Naive thymus-derived CD4-positive, alpha-beta T cell (primary cell): ENCODE measurements at places on chromosomes 3 and 15.
A peak's percentile ranks its signal among the peaks of the same experiment; 100 is the strongest.

DNA sequence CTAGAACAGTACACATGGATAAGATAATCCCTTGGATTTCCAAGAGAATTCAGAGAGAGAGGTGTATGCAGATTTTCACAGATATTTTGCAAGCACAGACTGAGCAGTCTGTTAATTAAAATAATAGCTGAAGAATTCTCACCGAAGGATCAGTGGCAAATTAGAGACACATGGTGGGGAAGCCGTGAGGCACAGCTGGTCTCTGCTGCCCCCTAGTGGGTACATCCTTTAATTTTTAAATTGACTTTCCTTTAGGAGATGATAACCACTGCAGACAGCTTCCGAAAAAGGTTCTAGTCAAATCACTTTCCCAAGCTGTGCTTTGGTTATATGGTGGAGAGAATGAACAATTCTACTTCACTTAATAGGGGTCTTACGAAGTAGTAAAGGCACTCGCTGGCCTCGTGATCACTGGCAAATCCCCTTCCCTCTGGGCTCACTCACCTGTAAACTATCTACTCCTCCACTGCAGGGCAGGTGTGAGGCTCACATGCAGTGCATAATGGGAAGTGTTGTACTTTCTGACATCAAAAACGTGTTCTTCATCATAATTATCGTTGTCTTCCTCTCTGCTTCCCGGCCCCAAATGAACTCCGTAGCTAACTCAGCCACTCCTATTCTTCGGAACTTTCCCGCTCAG lies 19.5 kb downstream of the MESD start:
- DNase-seq, result peak; percentile 60

DNA sequence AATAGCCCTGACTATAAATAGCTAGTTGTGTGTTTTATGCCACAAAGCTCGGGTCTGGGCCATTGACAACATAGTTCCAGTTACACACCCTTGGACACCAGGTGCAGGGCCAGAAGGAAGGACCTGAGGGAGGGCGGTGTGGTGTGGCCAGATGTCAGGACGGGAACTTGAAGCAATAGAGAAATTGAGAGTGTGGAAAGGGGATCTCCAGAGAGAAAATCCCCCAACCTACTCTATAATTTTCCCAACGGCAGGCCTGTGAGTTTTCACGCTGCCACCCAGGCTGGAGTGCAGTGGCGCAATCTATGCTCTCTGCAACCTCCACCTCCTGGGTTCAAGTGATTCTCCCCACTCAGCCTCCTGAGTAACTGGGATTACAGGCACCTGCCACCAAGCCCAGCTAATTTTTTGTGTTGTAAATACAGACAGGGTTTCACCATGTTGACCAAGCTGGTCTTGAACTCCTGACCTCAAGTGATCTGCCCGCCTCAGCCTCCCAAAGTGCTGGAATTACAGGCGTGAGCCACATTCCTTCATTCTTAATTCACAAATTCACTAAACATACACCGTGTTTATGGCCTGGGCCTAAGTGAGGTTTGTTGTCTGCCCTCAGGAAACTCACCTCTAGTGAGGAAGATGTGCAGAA lies 70.8 kb upstream of the KLF13 start:
- no peak for DNase-seq

DNA sequence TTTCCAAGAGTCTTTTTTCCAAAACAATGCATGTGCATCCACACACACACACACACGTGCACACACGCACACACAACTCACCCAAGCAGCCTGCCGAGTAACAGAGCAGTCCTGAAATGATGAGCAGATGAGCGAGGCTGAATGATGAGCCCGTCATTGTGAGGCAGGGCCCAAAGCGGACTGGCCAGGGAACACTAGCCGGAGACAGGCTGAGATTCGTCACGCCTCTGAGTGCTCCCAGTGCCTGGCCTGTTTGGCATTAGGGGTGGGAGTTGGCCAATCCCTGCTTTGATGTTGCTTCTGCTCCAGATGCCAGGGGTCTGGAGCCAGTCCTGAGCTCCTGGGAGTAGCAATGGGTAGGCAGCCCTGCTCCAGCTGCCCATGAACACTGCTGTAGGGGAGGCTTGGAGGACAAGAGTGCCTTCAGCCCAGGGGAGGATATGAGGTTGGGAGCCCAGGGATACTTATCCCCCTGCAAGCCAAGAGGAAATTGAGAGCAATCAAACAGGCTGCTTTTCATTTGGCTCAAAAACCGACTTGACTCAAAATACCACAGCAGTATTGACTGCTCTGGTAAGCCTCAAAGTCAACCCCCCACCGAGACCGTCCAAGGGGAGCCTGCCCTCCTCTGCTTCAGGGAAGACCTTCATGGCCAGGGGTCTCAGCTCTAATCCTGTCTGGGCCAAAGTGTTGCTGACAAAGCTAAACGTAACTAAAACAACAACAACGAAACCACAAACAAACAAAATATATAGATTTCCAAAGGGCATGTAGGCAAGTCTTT lies 22.9 kb downstream of the COLQ start:
- DNase-seq, result no peak

DNA sequence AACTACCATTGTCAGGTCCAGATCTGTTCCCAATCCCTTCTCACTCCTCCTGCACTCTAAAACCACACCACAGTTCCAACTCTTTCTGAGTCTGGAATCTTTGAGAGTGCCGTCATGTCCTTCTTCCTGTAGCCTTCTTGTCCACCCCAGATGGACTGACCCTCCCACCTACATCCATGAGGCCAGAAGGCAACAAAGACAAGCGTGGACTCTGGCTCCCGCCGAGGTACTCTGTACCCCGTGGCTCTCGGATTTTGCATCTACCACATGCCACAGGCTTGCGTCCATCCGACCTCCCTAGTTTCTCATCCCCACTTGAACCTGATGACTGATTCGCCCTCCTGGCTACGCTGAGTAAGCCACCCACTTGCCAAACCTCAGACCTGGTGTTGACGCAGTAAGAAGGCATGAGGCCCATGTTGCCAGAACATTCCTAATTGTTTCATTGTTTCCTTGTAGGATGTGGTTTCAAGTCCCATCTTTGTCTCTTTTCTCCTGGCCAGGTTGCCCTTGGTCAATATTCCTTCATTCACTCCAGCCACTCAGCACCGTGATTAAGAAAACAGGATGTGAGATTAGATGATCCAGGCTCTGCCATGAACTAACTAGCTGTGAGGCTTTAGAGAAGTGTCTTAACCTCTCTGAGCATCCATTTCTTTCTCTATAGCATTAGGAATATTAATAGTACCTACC lies 1.1 kb upstream of the ZBTB38 start:
- no peak for DNase-seq

DNA sequence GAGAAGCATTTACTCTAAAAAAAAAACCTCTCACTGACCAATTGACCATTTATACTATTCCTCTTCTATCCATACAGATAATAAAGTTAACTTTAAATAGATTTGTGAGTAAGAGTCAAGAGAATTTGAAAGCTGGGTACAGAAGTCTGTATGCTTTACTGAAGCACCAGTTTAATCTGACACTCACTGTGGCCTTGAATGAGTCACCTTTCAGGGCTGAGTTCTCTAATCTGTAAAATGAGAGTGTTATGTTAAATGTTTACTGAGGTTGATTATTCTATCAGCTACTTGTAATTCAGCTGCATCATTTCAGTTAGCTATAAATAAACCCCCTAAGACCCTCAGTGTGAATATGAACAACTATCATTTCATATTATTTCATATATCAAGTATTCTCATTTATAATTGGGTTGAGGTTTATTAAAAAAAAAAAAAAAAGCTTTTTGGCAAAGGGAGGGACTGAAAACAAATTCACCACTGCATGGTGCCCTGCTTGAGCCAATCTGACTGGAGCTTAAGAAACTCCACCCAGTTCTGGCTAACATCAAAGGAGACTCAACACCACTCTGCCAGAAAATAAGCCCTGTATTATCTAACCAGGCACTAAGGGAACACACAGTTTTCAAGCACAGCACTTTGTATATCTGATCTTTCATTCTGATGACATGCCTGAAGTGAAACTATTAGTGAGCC lies 2.8 kb downstream of the MAP4 start:
- no peak for DNase-seq

GRCh38 chr3:151611419-151611818 lies 122.3 kb upstream of the AADACL2 start:
- no peak for DNase-seq

GRCh38 chr3:4776980-4777581 lies 202.2 kb upstream of the BHLHE40 start:
- no peak for DNase-seq

GRCh38 chr15:45919806-45920205 lies 285.0 kb downstream of the SQOR start:
- DNase-seq, result no peak

- DNase-seq, result no peak
Observed at GRCh38 chr3:108076564-108076963, 14.3 kb downstream of the CD47 start.

DNA sequence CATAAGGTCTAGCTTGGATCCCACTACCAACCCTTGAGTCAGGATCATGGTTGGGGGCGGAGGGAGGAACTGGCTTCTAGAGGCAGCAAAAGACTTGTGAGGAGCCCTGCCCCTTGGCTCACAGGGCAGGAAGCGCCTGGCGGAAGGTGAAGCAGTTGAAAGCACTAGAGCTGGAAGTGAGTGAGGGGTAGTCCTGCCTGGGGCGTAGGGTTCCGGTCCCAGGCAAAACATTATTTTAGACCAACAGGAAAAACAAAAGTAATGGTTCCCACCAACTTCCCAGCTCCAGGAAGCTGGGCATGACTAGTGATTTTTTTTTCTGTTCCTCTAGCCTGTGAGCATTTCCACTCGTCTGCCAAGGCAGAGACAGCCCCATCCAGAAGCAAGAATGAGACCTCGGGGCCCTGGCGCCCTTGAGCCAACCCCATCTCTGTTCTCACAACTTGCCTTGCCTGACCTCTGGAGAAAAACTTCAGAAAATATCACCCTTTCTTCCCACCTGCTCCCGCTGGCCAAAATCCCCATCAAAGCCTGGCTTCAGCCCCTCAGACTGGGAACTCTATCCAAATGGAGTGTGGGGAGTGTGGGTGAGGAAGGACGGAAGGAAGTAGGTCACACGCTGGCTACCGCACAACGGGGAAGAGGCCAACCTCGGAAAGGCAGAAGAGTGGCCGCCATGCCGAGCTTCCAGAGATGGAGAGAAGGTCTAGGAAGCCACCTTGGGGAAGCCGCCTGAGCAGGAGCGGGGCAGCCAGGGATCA lies 57.5 kb downstream of the RBPMS2 start:
- DNase-seq, result no peak

- peak; percentile 46 for DNase-seq
Observed at GRCh38 chr3:136818191-136818768, 646 bp upstream of the SLC35G2 start.

DNA sequence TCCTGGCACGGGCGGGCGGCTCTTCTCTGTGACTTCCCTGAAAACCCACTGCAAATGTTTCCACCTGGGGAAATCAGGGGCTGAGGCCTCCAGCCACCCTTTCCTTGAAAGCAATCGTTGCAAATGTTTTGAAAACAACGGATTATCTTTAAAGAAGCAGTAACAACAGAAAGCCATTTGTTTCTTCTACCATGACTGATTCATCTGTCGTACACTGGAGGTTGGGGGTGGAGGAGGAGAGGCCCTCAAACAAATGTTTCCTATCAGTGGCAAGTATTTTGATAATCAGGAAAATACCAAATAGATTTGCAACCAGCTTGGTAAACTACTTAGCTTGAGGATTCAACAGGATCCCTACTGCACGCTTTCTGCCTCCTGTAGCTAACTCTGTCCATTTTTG lies 114.9 kb downstream of the PDZRN3 start:
- no peak for DNase-seq

DNA sequence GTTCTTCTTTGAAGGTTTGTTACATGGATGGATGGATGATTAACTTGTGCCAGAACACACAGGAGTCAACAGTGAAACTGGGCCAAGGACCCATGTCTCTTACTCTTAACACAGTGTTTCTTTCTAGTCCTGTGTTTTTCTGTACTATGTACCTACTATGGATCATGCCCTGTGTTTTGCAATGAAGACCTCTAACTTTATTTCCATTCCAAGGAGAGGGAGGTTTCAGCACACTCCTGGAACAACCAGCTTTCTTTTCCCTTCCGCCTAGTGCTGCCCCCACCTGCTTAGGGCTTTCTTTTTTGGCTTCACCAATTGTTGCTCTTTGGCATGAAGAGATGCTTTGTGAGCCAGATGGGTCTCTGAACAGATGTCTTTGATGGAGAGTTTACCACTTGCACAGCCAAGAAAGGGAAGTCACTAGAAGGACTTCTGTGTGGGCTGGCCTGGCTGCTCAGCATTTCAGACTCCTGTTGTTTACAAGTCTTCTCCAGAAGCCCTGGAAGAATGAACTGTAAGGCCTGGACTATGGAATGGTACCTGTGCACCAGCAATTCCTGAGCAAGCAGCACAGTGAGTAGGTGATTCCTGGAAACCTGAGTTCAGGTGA lies 44.5 kb downstream of the SNAPC5 start:
- DNase-seq, result no peak

DNA sequence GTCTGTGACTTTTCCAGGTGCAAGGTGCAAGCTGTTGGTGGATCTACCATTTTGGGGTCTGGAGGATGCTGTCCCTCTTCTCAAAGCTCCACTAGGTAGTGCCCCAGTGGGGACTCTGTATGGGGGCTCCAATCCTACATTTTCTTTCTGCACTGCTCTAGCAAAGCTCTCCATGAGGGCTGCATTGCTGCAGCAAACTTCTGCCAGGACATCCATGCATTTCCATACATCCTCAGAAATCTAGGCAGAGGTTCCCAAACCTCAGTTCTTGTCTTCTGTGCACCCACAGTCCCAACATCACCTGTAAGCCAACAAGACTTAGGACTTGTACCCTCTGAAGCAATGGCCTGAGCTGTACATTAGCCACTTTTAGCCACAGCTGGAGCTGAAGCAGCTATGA lies 694.5 kb upstream of the BCHE start:
- no peak for DNase-seq

DNA sequence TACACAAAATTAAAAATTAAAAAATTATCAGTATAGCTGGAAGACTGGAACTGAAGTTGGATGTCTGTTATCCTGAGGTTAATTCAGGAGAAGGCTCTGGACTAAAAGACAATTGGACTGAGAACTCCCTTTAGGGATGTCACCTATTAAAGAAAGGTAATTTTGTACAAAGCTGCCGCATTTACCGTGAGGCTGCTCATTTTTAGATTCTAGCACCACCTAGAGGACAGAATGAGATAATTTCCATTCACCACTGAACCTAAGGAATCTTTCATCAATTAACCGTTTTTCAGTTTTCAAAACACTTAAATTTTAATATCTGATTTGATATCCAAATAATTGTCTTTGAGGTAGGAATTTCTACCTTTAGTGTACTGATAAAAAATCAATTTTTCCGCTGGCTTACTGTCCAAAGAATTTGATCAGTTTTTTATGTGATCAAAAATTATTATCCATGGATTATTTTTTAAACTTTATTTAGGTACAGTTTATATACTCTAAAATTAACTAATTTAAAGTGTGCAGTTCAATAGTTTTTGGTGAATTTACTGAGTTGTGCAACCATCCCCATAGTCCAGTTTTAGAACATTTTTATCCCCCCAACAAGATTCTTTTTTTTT lies 106.7 kb upstream of the TNIK start:
- DNase-seq, result peak; percentile 61

DNA sequence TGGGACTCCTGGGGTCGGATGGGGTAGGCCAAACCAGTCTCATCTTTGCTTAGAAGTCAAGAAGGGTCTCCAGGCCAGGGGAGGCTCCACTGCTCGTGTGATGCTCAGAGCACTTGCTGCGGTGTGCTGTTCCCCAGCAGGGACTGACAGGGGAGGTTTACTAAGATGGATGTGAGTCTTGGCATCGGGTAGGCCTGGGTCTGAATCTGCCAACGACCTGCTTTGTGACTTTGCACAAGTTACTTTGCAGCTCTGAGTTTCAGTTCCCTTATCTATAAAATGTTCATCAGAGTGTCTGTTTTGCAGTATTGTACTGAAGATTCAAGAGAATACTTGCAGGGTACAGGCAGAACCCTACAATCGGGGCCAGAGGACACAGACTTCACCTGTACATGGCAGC lies 17.3 kb upstream of the CDCP1 start:
- no peak for DNase-seq

- DNase-seq, result no peak
Observed at GRCh38 chr15:90264671-90265070, 801 bp upstream of the NGRN start.
